Choroid plexus epithelial cell (primary cell): ENCODE measurements at places on chromosomes 16 and 17.

DNA sequence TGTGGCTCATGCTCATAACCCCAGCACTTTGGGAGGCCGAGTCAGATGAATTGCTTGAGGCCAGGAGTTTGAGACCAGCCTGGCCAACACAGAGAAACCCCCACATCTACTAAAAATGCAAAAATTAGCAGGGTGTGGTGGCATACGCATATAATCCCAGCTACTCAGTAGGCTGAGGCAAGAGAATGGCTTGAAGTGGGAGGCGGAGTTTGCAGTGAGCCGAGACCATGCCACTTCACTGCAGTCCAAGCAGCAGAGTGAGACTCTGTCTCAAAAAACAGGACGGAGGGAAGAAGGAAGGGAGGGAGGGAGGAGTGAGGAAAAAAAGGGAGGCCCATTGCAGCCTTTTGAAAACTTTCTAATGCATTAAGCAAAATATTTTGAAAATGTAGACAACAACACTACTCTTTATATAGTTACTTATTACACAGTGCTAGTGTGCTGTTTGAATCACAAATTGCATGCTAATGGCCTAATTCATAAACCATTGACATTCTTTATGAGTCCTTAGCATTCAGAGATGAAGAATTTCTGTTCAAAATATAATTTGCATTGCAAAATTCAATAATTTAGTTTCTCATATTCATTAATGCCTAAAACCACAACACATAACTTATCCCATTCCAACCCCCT, 59.4 kb downstream of the TMEM114 start:
- DNase-seq = no peak

- no peak for DNase-seq
Observed at GRCh38 chr16:84448444-84448843, 56.0 kb downstream of the MEAK7 start.

DNA sequence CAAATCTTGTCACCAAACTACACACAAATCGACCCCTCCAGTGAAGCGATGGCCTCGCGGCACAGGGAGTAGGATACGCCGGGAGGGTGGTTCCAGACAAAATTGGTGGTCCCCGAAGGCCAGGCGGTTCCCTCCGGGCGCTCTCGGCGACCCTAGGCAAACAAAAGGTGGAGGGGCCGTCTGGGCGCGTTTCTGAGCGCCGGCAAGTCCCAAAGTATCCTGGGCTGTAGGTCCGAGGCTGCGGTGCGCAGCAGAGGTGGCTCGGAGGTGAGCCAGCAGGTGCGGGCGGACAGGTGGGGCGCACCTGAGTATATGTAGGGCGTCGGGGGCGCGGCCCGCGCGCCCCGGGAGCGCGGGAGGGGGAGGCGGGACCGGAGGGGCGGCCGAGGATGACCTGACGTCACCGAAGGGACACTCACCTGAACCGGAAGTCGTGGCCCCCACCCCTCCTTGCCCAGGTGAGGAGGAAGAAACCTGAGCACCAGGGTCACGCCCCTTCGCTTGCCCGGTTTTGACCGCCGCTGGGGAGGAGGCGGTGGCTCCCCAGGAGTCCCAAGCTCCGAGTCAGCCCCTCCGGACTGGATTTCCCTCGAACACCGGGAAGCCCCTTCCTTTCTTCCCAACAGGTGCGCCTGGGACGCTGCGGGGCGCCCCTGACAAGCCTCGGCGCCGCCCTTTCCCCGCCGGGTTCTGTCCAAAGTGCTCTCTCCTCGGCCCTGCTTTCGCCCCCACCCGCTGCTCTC, at the start of gene CLDN7:
CLDN7 (minus strand) TSS at position 287 of the 743 bp plus-strand sequence. CDS start 435 bp downstream, outside the sequence.
- no peak for DNase-seq

DNA sequence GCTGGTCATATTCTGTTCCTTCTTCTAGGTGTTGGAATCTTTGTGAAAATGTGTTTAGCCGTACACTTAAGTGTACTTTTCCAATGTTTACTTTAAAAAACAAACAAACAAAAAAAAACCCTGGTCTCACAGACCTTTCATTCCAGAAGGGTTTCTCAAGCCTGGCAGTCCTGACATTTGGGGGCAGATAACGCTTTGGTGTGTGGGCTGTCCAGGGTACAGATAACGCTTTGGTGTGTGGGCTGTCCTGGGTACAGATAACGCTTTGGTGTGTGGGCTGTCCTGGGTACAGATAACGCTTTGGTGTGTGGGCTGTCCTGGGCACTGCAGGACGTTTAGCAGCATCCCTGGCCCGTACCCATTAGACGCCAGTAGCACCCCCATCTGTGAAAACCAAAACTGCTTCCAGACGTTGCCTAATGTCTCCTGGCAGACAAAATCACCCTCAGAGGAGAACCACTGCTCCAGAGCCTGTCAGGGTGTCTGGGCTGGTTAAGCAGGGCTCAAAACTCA, 15.2 kb upstream of the FLCN start:
- DNase-seq = no peak

- peak; percentile 46 for DNase-seq
Observed at GRCh38 chr16:4111748-4112696, 4.2 kb downstream of the ADCY9 start.

DNA sequence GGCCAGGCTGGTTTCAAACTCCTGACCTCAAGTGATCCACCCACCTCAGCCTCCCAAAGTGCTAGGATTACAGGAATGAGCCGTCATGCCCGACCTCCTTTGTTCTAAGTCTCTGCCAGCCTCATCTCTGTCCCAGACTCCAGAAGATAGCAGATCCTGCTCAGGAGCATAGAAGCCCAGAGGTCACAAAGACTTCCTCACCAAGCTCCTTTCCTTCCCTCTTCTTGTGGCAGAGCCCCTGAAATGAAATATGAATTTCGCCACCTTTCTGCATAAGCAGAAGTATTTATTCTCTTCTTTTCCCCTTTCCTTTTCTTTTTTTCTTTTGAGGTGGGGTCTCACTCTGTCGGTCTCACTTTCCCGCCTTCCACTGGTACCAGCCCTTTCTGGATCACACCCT, 11.5 kb upstream of the PIPOX start:
- DNase-seq = no peak

DNA sequence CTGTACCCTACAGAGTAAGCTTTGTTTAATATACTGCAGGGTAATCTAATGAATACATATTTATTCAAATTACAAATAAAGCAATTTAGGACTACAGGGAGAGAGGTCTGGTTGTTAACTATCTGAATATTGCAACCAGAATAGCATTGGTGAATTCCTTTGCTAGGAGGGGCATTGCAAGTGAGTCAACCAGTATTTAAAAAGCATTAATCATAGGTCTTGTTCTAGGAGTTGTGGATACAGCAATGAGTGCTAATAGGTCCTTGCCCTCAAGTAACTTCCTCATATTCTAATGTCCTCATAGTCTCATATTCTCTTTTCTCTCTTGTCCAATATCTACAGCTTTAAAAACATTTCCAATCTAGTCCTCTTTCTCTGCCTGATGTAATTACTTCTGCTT, 531.4 kb downstream of the CDH11 start:
- DNase-seq = peak; percentile 58

DNA sequence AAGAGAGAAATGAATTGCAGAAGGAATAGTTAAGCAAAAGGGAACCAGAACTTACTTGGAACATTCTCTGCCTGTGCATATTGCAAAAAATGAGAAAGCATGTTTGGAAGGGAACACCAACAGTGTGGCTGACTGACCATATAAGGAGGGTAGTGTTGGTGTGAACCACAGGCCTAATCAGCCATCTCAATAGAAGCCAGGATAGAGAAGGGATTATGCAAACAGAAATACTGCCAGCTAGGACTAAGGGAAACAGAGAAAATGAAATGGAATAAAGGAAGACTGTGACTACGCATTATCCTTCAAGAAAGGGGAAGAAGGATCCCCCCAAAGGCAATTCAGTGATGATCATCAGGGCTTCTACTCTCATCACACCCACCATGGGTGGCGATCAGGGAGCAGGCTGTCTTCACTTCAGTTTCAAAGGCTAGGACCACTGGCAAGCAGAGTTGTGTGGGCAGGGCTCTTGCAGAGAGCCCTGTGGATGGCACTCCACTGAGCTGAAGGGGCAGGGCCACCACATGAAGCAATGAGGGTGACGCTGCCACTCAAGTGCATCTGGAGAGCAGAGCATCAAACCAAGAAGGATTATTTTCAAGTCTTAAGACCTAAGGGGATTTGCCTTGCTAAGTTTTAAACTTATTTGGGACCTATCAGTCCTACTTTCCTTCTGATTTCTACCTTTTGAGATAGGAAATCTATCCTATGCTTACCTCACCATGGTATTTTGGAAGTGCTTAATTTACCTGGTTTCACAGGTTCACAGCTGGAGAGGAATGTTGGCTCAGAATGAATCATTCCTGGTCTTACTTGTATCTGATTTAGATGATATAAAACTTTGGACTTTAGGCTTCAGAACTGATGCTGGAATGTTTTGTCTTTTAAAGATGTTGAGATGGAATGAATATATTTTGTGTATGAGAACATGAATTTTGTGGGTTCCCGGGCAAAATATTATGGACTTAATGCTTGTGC, 140.5 kb downstream of the SSH2 start:
- DNase-seq = peak; percentile 21

DNA sequence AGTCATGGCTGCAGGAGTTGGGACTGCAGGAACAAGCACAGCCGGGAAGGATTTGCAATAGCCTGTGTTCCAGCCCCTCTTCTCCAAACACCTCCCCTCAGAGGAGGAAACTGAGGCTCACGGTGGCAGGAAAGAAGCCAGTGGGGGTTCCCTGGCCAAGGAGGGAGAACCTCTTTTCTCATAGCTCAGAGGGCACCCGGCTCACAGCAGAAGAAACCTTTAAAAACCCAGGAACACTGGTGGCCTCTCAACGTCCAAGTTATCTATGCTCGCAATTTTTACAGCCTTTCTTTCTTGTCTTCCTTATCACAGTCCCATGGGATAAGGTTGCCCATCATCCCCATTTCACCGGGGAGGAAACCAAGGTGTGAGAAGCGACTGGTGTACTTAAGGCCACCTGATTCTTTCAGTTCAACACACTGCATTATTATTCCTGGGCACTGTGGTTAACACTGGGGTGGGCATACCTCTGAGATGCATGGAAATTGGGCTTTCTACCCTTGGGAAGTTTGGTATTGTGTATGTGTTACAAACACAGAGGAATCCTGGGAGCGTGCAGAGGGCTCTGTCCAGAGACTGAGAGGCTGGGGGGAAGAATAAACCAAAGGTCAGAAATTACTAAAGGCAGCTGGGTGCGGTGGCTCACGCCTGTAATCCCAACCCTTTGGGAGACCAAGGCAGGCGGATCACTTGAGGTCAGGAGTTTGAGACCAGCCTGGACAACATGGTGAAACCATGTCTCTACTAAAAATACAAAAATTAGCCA, 791 bp upstream of the ZNF629 start:
- peak; percentile 47 for DNase-seq

DNA sequence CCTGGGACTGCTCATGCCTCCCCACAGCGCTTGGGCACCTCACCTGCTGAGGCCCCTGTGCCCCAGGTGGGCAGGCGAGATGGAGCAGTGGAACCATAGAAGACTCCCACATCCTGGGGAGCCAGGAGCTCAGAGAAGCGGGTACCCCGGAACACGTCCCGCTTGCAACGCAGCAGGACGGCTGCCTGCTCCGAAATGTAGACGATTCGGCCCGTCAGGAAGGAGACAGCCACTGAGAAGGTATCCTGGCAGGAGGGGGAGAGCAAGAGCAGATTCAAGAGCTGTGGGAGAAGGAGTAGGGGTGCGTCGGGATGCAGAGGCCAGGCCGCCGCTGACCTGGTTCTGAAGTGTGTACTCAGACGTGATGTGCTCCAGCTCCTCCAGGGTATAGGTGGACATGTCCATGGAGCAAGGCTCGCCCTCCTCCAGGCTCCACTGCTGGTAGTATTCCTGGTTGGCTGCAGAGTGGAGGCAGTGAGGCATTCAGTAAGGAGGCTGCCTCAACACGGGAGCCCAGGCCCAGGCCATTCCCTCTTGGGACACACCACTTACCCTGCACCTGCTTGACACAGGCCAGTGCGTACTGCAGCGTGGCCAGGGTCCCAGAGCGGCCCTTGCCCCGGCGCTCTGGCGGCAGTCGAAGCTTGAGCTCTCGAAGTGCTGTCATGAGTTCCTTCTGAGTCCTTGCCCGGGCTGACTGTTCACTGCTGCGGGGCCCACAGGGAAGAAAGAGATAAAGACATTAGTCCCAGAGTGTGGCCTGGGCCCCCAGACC, 2.6 kb downstream of the PER1 start:
- DNase-seq = no peak
